Stimulated activated CD8-positive, alpha-beta memory T cell treated with anti-CD3 and anti-CD28 coated beads, Interleukin-4, amount 100 ng/mL, for 1 hour (primary cell): ENCODE measurements at places on chromosomes 7 and 10.

DNA sequence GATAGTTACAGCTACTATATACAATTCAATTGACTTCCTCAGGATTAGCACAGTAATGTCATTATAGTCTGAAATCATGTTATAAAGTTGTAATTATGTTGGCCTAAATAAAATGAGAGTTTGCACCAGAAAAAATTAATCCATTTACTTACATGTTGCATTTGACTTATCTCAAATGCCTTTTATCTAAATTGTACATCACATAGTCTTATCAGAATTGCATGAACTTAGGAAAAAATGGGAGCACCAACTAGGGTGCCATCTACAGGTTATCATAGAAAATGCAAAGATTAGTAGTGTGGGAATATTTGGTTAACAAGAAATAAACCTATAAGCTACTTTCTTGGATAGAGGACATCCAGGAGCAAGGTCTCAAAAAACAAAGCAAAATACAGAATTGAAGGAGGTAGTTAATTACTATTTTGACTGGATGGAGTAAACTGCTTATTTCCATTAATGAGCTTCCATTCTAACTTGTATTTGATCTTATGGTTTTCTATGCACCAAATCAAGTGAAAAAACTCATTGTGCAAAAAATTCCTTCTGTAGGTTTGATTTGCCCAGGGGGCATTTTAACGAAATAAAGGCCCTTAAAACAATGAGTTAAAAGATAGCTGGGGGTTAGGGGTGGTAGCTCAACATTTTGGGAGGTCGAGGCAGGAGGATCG is 60.0 kb upstream of the ORC5 start:
- no peak for DNase-seq

DNA sequence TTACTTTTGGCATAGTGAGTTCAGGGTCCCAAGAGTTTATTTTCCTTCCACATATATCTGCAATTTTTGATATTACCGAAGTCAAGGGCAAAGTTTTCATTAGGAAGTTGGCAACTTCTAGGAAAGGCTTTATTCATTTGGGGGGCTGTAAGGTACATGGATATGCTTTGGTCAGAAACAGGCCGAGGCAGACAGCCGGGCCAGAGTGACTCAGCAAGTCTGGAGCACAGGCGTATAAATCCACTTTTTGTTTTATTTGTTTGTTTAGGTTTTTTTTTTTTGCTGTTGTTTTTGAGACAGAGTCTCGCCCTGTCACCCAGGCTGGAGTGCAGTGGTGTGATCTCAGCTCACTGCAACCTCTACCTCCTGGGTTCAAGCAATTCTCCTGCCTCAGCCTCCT is 3.7 kb downstream of the ZNF680 start:
- no peak for DNase-seq

DNA sequence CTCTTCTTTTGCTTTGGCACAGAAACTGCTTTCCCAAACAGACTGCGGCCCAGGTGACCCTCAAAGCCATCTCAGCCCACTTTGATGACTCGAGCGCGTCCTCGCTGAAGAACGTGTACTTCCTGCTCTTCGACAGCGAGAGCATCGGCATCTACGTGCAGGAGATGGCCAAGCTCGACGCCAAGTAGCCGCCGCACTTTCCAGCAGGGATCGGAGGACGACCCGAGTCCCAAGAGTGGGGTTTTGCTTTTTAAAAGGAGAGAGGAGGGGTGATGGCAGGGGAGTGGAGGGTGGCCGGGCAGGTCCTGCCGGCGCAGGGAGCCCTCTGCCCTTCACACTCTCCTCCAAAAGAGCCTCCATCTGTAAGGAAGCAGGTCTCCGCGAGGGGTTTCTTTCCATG is 21.1 kb downstream of the AIFM2 start:
- no peak for DNase-seq

- no peak for DNase-seq
Observed at GRCh38 chr7:25722856-25723255, 429.1 kb upstream of the NFE2L3 start.

DNA sequence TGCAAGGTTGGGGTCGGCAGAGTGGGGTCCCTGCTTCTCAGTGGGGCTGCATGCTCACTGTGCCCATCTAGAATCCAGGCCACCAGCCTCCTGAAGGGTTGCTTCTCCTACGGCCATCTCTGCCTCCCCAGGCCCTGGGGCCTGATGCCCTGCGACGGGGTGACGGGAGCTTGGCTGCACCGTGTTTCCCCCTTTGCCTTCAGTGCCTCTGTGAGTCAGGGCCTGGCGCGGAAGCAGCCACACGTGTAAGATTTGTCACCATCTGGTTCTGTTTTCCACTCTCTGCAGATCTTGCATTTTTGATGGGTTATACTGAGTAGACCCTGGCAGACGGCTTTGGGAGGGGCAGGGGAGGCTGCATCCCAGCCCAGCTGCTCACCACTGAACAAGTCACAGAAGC is 7.2 kb downstream of the ADAMTS14 start:
- DNase-seq, result no peak
